ENCODE measurements at places on chromosomes 11 and 22. TPM values are rescaled to one million over a fixed set of nuclear protein-coding genes. Genes with fewer than 3 reads are reported as not detected.

SAA4 gene
- total RNA-seq, result not detected

GRCh38 chr11:76086743-76087635 is 119.3 kb downstream of the WNT11 start:
- DNase-seq, result no peak
- H3K4me1 ChIP-seq, result no peaks in the 10 kb centered on the region
- no peak overlapping the region for H3K4me3 ChIP-seq
- H3K27ac ChIP-seq, result no peak overlapping the region

DNA sequence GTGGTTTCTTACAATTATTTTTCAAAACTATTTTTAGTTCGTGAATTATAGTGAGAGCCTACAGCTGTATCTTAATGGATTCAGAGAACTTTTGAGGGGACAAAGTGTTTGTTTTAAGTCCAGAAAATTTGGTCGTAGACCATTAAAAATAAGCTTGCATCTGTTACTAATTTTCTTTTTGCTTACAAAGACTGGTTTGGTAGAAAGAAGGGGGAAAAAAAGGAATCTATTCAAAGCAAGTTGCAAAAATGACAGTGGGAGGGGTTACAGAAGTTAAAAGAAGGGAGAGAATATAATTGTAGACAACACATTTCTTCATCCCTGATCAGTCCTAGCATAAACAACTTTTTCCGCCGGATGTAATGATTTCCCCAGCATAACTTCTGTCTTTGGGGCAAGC is 72.1 kb downstream of the AMOTL1 start:
- peaks cover 11% of the 10 kb centered on the region for H3K27me3 ChIP-seq
- DNase-seq, result no peak
- H3K4me1 ChIP-seq, result no peaks in the 10 kb centered on the region
- no peaks in the 10 kb centered on the region for H3K36me3 ChIP-seq
- no peak overlapping the region for H3K27ac ChIP-seq

DNA sequence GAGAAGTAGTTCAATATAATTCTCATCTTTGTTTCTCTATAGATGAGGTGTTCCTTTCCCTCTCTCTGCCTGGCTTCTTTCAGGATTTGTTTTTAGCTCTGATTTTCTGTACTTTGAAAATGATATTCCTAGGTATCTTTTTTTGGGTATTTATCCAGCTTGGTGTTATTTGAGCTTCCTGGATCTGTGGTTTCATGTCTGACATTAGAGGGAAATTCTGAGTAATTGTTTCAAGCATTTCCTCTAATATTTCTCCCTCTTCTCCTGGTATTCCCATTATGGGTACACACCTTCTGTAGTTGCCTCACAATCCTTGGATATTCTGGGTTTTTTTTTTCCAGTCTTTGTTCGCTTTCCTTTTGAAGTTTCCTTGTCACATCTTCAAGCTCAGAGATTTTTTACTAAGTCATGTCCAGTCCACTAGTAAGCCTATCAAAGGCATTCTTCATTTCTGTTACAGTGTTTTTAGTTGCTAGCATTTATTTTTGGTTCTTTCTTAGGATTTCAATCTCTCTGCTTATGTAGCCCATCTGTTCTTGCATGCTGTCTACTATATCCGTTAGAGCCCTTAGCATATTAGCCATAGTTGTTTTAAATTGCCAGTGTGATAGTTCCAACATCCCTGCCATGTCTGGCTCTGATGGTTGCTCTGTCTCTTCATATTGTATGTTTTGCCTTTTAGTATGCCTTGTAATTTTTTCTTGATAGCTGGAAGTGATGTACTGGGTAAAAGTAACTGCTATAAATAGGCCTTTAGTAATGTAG is 5.8 kb downstream of the CCDC81 start:
- no peak for DNase-seq
- H3K4me1 ChIP-seq, result no peaks in the 10 kb centered on the region
- H3K27ac ChIP-seq, result no peak overlapping the region
- no peaks in the 10 kb centered on the region for H3K36me3 ChIP-seq
- no peaks in the 10 kb centered on the region for H3K27me3 ChIP-seq

- H3K27ac ChIP-seq, result no peak overlapping the region
- peaks cover 21% of the 10 kb centered on the region for H3K4me1 ChIP-seq
- DNase-seq, result no peak
Observed at GRCh38 chr11:114228435-114229411, 67.5 kb upstream of the NNMT start.

- H3K4me3 ChIP-seq, result peak overlapping the region; percentile 13
- peaks cover 19% of the 10 kb centered on the region for H3K4me1 ChIP-seq
- no peak for DNase-seq
Observed at GRCh38 chr22:49847751-49848689, 5.6 kb upstream of the ZBED4 start.

DNA sequence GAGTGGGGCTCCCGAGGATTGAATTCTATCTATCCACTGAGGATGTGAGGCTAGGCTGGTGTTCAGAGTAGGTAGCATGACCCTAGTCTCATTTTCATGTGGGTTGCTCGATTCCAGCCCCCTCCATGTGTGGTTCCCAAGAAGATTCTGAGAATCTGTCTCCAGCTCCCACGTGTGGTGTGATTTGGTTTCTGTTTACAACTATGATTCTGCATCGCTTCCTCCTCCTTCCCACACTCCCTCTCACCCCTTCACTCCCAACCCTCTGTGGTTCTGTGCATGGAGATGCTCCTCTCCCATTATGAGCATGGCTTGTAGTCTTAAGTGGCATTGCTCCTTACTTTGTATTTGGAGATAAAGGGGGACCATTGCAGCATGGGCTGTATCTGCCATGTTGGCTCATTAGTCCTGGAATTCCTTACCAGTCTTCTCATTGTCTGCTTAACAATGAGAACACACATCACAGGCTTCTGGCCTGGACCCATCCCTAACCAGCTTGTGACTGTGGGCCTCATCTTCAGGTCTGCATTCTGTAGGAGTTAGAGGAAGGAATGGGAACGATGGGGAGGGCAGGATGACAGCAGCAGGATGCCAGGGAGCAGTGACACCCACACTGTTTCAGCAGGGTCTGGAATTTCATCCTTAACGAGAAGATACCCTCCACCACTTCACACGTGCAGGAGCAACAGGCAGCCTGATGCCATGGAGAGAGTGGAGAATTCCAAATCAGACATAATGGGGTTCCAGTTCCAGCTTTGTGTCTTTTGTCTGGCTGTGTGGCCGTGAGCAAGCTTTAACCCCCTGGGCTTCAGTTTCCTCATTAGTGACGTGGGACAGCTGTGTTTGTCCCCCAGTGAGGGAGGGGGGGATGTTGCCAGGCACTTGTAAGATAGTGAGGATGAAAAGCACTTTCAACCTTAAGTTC is 86.0 kb downstream of the CCDC81 start:
- DNase-seq, result no peak
- H3K36me3 ChIP-seq, result no peaks in the 10 kb centered on the region
- H3K4me1 ChIP-seq, result peaks cover 7% of the 10 kb centered on the region
- H3K27me3 ChIP-seq, result no peaks in the 10 kb centered on the region
- H3K27ac ChIP-seq, result peak overlapping the region; percentile 14
- no peak overlapping the region for H3K4me3 ChIP-seq

DNA sequence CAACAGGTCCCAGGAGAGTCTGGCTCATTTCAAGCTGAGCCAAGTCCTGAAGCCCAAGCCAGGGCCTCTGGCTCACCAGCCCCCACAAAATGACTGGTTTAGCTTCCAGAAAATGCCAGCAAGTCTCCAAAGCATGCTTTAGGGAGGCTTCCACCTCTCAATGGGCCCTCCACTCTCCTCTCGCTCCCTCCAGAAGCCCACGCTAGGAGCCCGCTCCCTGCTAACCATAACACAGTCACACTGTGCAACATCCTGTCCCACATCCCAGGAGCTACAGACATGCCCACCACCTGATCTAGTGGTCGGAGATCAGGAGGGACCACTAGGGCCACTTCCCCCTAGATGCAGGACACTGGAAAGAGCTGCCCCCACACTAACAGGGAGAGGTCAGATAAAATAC is 6.9 kb downstream of the SULT4A1 start:
- no peaks in the 10 kb centered on the region for H3K4me1 ChIP-seq
- DNase-seq, result no peak
- H3K4me3 ChIP-seq, result no peak overlapping the region
- H3K27me3 ChIP-seq, result peaks cover 22% of the 10 kb centered on the region

Data from activated CD8-positive, alpha-beta memory T cell treated with anti-CD3 and anti-CD28 coated beads, Interleukin-2, amount 10 ng/mL, durations not matched to agents 7 days and 5 days (primary cell).